HCT116 (cell line): ENCODE measurements at places on chromosomes 16 and 17.
A peak's percentile ranks its signal among the peaks of the same experiment; 100 is the strongest.

- no peak for DNase-seq
Observed at GRCh38 chr16:82664181-82664580, 37.4 kb downstream of the CDH13 start.

- peak; percentile 42 for DNase-seq
Observed at GRCh38 chr17:79835953-79836509, 3.2 kb downstream of the CBX4 start.

GRCh38 chr17:81179861-81180260 is 13.8 kb upstream of the AATK start:
- DNase-seq = no peak

- DNase-seq = no peak
Observed at GRCh38 chr16:56352351-56353053, 72.8 kb downstream of the AMFR start.

GRCh38 chr17:10290041-10290440 is 82.8 kb downstream of the MYH13 start:
- DNase-seq = no peak

DNA sequence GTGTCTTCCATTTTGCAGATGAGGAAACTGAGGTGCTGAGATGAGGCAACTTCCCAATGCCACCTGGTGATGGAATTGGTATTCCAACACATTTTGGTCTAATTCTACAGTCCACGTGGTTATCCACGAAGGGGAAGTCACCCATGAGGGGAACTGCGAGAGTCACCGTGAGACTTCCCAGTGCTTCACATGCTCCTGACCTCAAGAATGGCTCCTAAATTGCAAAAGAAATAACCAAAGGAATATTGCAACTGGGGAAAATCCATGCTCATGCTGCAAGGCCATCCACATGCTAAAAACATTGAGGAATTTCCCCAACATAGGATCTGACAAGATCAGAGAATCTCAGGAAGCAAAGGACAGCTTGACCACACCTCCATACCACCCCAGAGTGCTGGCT is 153.9 kb downstream of the HS3ST3B1 start:
- DNase-seq = no peak

DNA sequence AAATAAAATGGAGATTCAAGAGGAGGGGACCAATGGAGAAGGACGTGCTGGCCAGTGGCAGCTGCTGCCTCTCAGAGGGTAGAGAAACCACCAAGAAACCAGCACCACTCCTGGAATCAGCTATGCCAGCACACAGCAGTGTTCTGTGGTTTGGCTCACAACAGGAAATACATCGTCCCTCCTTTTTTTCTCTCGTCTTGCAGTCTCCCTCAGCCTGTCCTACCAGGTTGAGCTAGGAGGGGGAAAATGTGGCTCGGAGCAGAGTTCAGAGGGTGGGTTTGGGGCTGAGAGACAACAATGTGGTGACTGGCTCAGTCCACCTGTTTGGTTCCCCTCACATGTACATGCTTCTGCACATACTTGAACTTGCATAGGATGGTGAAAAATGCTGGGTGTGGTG is 19.9 kb upstream of the SLC16A5 start:
- no peak for DNase-seq

DNA sequence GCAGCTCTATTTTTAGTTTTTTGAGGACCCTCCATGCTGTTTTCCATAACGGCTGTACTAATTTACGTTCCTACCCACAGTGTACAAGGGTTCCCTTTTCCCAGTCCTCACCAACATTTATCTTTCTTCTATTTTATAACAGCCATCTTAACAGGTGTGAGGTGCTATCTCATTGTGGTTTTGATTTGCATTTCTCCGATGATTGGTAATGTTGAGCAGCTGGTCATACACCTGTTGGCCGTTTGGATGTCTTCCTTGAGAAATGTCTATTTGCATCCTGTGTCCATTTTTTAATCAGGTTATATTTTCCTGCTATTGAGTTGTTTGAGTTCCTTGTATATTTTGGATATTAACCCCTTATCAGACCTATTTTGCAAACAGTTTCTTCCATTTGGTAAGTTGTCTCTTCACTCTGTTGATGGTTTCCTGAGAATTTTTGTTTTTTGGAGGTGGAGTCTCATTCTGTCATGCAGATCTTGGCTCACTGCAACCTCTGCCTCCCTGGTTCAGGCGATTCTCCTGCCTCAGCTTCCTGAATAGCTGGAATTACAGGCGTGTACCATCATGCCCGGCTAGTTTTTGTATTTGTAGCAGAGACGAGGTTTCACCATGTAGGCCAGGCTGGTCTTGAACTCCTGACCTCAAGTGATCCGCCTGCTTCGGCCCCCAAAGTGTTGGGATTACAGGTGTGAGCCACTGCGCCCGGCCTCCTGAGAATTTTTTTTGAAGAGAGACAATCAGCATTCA is 279.6 kb downstream of the SNX29 start:
- DNase-seq = no peak

- DNase-seq = no peak
Observed at GRCh38 chr17:78539781-78540180, 37.4 kb downstream of the DNAH17 start.

- no peak for DNase-seq
Observed at GRCh38 chr16:14186007-14186794, 115.1 kb downstream of the MRTFB start.

- DNase-seq = no peak
Observed at GRCh38 chr17:75417054-75417580, 11.6 kb upstream of the GRB2 start.

DNA sequence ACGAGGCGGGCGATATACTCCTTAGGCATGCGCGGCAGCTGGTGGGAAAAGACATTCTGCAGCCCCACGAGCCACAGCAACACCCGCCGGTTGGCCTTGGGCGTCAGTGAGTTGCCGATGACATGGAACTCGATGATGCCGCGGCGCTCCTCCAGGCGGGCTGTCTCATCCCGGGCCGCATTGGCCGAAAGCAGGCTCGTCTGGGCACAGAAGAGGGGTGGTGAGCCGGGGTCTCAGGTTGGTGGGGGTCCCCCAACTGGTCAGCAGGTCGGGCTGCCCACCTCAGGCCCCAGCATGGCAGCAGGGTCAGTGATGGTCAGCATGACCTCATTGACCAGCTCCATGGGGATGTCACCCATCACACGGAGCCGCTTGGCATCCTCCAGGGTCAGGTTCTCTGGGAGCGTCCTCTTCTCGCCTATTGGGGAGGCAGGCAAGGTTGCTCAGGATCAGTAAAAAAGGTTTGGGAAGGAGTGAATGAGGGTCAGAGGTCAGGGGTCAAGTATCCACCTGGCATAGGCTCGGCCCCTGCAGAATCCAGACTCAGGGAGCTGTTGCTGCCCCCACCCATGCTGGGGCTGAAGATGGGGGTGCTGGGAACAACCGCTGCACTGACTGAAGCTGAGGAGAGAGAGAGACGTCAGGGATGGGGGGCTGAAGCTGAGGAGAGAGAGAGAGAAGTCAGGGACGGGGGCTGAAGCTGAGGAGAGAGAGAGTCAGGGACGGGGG is 3.6 kb downstream of the KAT2A start:
- no peak for DNase-seq

DNA sequence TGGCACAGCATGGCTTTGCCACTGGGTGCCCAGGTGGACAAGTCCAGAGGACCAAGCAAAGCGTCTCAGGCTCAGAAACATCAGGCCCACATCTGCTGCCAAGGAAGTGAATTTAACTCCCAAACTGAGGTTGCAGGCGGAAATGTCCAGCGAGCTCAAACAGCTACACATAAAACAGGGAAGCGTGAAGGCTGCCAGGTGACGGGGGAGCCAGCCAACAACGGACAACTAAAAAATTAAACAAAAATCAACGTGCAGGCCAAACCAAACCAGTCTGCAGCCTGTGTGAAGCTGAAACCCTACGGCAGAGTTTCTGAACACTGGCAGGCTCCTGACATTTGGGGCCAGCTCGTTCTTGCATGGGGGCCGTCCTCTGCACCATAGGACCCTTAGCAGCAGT is 2.5 kb downstream of the TK1 start:
- no peak for DNase-seq

DNA sequence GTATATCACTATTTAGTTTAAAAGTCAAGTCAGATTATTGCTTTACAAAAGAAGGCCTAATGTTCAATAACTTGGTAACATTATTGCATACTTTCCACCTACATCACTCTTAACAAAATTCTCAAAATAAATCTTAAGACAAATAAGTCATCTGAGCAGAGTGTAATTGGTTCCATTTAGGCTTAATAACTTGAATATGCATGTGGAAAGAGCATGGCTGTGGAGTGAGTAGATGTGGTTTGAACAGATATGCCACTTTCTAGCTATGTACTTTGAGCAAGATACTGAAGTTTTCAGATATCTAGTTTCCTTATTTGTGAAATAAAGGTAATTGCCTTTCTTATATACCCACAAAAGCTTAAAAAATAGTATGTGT is 6.7 kb upstream of the EVI2A start:
- no peak for DNase-seq

DNA sequence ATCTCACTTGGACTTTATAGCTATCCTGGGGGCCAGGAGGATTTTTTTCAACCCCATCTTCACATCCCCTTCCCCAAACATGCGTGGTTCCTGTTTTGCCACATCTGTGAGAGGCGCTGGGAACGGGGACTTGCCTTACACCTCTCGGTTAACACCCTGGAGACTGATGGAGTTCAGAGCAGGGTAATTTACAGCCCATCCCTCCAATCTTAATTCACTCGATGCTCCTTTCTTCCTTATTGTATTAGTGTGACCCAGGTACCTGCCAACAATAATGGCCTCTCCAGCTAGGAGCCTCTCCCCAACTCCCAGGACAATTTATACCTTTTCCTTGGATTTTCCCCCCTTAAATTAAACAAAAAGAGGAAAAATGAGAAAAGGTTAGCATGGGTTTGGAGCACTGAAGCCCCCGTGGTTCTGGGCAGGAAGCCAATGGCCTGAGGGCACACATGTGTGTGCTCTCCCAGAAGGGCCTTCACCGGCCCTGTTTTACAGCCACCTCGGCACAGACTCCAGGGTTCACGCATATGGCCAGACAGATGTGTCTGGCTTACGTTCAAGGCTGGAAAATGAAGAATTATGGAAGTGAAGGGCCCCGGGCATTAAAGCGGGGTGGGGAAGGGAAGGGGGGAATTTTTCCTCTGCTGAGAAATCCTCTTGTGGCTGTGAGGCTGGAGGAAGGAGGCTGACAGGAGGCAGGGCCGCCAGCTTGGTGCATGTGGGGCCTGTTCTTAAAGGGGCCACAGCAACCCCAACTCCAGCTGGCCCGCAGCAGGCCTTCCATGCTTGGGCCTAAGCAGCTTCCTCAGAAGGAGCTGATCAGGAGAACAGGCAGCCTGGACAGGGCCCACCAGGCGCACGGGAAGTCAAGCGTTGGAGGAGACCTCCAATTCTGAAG is 21.4 kb downstream of the HIC1 start:
- no peak for DNase-seq

DNA sequence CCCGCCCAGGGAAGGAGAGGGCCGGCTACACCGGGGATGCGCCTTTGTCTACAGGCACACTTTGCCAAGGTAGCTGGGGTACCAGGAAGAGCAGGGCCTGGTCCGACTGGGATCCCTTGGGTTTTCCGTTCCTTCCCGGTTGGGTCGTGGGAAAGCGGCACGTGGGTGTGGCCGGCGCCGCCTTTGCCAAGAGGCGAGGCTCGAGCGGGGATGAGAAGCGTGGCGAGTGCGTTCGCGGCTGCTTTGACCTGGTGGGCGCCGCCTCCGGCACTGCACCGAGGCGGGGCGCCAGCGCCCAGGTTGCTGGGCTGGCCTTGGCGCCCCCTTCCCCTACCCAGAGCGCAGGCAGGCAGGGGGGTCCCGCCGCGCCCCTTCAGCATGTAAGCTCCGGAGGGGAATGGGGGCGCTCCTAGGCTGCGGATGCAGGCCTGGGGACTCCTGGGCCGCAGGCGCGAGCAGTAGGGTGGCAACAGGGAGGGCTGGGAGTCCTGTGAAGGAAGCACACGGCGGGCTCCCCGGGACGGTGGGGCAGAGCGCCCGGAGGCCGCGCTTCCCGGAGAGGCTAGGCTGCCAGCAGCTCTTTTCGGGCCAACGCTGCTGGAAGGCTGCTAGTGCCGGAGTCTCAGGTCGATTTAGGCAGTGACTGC is 2.0 kb downstream of the HAS3 start:
- no peak for DNase-seq

GRCh38 chr16:21628772-21629171 is 23.6 kb downstream of the IGSF6 start:
- DNase-seq = no peak

DNA sequence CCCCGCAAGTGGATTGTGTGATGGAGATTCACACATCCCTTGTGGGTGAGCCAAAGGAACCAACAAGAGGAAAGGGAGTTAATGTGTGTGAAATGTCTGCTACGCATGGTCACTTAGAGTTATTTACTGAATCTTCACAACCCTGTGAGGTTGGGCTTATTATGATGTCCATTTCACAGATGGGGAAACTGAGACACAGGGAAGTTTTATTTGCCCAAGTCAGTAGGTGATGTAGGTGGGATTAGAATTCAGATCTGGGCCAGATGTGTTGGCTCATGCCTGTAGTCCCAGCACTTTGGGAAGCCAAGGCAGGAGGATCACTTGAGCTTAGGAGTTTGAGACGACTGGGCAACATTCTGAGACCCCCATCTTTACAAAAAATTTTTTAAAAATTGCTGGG is 11.6 kb upstream of the DLX4 start:
- DNase-seq = no peak

GRCh38 chr17:41393294-41393693 is 4.1 kb downstream of the KRT31 start:
- no peak for DNase-seq

GRCh38 chr16:12675852-12676251 is 127.8 kb downstream of the CPPED1 start:
- DNase-seq = no peak

DNA sequence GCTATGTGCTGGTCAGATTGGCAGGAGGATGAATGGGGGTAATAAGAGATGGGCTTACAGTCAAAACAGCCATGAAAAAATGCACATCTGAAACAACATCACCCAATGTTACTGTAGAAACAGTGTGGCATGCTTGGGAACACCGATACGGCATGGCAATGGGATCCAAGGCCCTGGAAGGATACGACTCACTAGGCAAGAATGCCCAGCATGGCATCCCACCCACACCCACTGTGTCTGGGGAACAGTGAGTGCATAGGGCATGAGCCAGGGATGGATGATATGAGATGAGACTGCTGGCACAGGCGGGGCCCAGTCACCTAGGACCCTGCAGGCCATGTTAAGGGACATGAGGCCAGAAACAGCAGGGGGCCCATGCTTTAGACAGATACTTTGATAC is 11.5 kb downstream of the TRIM25 start:
- no peak for DNase-seq

DNA sequence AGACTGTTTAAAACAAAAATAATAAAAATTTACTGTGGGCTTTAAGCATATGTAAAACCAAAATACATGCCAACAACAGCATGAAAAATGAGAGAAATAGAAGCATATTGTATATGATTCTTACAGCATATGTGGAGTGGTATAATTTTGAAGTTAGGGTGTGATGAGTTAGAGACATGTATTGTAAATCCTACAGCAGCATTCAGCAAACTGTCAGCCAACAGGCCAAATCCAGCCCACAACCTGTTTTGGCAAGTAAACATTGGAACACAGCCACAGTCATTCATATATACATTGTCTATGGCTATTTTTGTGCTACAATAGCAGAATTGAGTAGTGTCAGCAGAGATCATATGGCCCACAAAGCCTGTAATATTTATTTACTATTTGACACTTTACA is 42.3 kb downstream of the ZNF18 start:
- no peak for DNase-seq

GRCh38 chr17:32266051-32266388 is 388 bp downstream of the RHBDL3 start:
- no peak for DNase-seq
